ENCODE measurements at places on chromosomes 6 and 20.

- peak; percentile 23 for DNase-seq
Measured at GRCh38 chr6:165110860-165111259, 198.5 kb downstream of the C6orf118 start.

GRCh38 chr6:148530394-148530953 is 187.8 kb downstream of the SASH1 start:
- DNase-seq: peak; percentile 90

DNA sequence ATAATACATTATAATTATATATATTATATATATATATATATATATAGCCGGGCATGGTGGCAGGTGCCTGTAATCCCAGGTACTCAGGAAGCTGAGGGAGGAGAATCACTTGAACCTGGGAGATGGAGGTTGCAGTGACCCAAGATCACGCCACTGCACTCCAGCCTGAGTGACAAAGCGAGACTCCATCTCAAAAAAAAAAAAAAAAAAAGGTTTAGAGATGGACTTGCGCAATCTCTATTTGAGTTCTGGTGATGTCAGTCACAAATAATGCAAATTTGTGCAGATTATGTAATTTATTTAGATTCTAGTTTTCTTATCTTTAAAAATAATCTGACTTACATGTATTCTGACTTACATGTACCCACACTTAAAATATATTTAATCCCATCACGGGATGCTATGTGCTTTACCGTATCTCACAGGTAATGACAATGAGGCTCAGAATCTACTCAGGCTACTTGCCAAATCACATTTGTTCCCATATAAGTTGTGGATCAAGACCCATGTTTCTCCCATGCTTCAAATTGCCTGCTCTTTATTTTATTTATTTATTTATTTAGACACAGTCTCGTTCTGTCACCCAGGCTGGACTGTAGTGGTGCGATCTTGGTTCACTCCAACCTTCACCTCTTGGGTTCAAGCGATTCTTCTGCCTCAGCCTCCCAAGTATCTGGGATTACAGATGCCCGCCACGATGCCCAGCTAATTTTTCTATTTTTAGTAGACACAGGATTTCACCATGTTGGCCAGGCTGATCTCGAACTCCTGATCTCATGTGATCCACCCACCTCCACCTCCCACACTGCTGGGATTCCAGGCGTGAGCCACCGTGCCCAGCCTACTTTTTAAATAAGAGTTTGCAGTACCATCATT is 7.6 kb upstream of the UST start:
- DNase-seq: no peak

DNA sequence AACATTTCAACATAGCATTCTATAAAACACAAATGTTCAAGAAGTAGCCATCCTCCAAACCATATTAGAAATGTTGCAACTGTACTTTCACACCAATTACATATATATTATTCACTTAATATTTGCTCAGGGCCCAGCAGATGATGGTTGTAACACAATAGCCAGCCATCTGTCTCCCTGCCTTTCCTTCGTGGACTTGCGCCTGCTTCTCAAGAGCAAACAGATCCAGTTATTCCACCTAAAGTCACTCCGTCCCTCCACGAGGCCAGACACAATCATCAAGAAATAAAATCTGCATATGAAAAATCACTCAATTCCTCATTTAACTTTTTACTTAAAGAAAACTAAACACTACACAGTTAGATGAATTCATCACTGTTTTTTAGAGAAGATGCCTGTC is 160.4 kb downstream of the RALGAPA2 start:
- DNase-seq: no peak

DNA sequence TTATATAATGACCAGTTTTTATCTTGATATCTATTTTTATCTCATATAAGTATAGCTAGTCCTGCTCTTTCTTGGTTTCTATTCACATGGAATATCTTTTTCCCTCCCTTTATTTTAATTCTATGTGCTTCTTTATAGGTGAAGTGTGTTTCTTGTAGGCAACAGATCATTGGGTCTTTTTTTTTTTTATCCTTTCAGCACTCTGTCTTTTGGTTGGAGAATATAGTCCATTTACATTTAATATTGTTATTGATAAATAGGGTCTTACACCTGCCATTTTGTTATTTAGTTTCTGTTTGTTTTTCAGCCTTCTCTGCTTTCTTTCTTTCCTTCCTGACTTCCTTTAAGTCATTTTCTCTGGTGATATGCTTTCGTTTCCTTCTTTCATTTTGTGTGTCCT is 22.2 kb upstream of the LAMA2 start:
- DNase-seq: no peak

DNA sequence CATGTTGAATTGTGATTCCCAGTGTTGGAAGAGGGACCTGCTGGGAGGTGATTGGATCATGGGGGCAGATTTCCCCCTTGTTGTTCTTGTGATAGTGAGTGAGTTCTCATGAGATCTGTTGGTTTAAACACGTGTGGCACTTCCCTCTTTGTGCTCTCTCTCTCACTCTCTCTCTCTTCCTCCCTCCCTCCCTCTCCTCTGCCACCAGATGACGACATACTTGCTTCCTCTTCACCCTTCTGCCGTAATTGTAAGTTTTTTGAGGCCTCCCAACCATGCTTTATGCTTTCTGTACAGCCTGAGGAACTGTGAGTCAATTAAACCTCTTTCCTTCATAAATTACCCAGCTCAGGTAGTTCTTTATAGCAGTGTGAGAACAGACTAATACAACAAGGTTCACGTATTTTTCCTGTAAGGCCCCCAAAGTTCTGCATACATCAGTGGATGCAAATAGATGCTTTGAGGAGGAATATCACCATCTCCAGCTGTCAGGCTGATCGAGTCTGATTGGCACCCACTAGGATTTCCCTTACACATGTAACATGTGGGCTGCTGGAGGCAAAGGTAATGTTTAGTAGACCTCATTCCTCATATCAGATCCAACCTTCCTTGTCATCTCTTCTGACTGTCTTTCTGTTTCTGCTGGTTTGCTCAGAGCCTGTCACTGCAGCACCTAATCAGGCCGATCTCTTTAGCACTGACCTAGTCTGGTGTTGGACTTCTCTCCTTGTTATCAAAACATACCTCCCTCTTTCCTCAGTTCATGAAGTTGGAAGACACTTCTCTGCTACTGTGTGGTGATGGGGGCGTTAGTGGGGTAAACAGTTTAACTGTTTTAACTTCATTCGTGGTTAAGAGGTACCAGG is 54.3 kb upstream of the BACH2 start:
- DNase-seq: no peak

DNA sequence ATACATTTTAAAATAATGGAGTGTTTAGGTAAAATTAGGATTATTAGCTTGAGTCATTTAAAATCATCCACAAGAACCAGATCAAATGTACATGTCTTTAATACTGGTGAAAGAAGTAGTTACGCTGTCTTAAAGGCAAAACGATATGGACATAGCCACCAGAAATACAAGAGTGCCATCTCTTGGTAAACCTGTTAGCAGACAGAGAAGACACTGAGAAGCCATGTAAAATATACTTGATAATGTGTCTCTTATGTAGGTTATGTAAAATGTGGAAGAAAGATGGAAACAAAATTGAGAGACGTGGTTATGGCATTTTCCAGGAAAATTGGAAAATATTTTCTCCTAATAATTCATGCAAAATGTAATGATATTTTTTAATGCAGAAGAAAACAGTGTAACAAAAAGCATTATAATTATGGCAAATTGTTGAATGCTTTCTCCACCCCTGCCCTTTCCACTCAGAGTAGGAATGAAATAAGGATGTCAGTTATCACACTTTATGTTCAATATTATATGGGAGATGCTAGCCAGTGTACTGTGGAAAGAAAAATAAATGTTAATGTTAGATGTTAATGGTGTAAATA is 12.2 kb upstream of the SLC17A2 start:
- peak; percentile 56 for DNase-seq

DNA sequence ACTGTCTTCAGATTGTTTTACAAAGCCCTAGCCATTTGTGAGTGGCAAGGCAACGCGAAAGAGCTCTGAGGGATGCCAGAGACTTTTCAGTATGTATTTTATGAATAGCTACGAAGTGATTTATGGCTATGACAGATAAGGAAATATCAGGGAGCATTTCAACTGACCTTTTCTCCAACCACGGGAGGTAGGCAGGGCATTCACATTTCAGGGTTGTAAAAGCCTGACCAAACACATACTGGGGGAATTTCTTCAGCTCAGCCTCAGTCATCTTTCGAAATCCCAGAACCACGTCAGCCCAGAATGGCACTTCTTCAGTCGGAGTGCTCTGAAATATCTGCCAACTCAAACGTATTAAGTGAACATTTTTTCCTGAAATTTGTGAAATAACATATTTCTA is 10.8 kb downstream of the DDO start:
- peak; percentile 83 for DNase-seq

- peak; percentile 37 for DNase-seq
Measured at GRCh38 chr6:12614456-12614855, 102.1 kb upstream of the PHACTR1 start.

GRCh38 chr20:62799036-62799435 is 2.8 kb downstream of the MRGBP start:
- no peak for DNase-seq

GRCh38 chr20:308427-309038 is 11.2 kb downstream of the ZCCHC3 start:
- DNase-seq: no peak

- DNase-seq: no peak
Measured at GRCh38 chr6:28751514-28751913, 172.3 kb downstream of the TRIM27 start.

- peak; percentile 42 for DNase-seq
Measured at GRCh38 chr6:85465762-85466161, 15.9 kb downstream of the NT5E start.

- DNase-seq: no peak
Measured at GRCh38 chr6:46719099-46719498, 16.1 kb downstream of the PLA2G7 start.

DNA sequence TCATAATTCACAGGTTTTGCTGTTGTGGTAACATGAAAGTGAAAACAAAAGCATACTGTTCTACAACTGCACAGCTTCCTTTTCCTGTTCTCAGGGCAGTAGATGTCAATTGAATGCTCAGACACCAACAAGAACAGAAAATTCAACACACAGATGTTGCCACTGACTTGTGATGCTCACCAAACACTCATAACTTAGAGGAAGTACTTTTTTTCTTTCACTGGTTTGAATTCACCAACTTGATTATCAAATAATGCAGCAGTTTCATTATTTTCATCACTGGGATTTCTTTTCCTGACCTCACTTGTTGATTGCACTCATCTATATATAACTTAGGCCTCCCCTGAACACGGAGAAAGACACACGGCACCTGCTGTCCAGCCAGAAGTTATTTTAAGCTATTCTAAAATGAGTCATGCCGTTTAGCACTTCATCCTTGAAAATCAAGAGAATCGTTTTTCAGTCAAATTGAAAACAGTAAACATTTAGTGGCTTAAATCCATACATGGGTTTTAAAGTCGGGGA is 949 bp downstream of the TXLNB start:
- DNase-seq: peak; percentile 28

DNA sequence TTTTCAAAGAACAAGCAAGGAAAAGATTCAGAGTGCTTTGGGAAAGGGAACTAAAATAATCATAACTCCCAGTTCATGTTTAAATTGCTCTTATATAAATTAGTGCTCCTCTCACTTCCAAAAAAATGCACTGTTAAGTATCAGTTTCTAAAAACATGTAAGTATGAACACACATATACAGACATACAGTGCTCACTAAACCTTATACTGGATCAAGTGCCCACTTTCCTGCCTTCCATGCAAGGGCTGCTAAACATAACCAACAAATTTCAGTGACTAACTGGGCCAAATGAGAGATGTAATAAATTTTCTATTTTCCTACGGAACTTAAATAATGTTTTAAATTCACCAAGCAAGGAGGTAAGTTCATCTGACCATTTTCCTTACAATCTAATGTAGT is 6.4 kb downstream of the TFAP2A start:
- no peak for DNase-seq

- peak; percentile 33 for DNase-seq
Measured at GRCh38 chr20:35837577-35838195, 65.9 kb downstream of the PHF20 start.

DNA sequence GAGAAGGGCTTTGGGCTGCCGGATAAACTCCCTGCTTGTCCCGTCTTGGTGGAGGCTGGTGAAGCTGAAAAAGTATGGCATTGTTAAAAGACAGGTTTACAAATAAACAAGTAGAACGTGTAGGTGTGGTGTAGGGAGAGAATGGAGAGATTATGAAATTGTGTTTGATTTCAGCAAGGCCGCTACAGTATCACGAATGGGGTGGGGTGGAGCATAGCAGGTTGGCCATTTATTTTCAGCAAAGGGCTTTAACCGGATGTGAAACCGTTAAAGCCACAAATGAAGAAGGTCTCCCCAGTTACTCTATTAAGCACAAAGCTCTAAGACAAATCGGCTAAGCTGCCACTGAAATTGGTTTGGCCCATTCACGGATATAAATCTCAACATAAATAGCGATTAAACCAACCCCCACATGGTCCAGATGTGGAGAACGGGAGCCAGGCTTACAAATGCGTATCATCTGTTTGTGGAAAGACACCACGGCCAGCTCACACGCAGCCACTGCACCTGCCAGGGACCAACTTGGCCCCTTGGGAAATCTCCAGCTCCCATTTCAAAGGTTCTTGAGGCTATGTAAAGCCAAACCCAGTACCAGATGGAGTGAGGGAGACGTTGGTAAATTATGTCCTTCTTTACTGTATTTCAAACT is 94.0 kb downstream of the ZMYND8 start:
- DNase-seq: no peak

DNA sequence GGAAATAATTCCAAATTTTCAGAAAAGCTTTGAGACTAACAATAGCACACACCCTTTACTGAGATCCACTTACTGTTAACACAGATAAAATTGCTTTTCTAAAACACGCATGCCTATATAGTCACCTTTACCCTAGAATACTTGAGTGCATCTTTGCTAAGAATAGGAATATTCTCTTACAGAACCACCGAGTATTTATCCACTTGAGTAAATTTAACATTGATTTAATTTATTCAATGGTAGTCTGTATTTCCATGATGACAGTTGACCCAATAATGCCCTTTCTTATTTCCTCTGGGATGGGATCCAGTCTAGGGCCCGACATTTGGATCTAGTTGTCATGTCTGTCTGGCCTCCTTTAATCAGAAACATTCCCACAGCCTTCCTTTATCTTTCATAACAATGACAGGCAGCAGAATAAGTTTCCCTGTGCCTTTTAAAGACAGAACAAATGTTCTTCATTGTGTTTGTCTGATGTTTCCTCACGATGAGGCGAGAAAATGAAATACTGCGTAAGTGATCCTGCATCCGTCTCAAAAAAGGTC is 56.6 kb upstream of the ERVFRD-1 start:
- no peak for DNase-seq

DNA sequence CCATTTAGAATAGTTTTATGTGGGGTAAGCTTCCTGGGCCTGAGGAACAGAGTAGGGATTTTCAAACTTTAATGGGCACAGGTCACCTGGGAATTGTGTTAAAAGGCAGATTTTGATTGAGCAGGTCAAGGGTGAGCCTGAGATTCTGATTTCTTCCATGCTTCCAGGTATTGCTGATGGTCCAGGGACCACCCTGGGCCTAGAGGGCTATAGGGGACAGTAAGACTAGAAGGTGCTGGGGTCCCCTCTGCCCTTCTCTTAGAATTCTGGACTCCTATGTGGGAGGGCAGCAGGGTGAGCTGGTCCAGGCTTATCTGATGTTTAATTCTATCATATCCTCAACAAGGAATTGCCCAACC is 2.6 kb downstream of the DDR1 start:
- DNase-seq: no peak

GRCh38 chr6:63259153-63259552 is 47.9 kb downstream of the FKBP1C start:
- no peak for DNase-seq

Data from fibroblast of villous mesenchyme (primary cell).